ENCODE measurements at places on chromosomes 11 and 22.

GRCh38 chr11:130879836-130880235 lies 36.4 kb downstream of the SNX19 start:
- DNase-seq: no peak

GRCh38 chr11:83019888-83020579 lies 51.7 kb downstream of the RAB30 start:
- DNase-seq: no peak

DNA sequence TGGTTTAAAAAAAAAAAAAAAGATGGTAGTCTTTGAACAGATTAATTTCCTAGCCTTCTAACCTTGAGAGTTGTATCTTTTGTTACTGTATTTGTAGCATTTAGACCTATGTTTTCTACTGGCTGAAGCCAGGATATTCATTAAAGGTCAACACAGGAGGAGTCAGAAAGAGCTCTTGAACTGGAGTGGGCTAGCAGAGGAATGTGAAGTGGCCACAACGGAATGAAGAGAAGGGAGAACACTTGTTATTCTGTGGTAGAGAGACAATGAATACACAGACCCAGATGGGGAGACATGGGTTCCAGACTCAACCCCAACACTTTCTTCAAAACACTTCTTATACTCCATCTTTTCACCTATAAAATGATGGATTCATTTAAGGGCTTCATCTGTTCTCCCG lies 88.1 kb downstream of the RELT start:
- no peak for DNase-seq

DNA sequence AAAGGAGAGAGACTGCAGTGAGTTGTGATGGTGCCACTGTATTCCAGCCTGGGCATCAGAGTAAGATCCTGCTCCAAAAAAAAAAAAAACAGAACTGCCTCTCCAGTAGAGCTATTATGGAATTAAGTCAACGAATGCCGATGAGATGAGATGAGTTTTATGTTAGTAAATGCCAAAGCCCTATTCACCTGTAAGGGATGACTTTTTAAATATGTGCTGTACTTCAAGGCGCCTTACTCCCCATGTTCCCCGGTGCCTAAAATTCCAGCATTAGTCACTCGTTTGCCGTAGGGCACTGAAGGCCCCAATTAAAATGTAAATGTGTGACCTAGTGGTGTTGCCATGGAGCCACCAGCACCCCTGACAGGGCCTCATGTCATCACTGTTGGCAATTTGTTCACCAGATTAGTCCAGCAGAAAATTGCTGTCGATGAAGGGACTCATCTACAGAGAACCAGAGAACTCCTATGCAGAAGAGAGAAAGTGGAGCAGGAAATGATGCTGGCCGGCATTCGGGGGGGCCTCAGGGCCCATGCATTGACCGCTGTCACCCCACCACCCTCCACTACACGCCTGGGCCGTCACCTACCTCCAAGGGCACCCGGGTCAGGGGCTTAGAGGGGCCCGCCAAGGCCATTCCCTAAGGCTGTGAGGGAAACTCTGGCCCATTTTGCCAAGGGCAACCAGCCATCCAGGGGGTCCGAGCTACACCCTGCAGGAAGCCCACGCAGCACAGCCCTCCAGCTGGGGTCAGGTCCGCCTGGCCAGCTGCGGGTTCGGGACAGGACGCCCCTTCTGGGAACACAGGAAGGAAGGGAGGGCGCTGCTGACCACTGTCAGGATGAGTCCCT lies 17.8 kb downstream of the LIF start:
- no peak for DNase-seq

GRCh38 chr11:134944986-134945385 lies 532.9 kb upstream of the B3GAT1 start:
- DNase-seq: no peak

- no peak for DNase-seq
These were observed 706.0 kb downstream of the KCNA4 start for GRCh38 chr11:29310725-29311342.

DNA sequence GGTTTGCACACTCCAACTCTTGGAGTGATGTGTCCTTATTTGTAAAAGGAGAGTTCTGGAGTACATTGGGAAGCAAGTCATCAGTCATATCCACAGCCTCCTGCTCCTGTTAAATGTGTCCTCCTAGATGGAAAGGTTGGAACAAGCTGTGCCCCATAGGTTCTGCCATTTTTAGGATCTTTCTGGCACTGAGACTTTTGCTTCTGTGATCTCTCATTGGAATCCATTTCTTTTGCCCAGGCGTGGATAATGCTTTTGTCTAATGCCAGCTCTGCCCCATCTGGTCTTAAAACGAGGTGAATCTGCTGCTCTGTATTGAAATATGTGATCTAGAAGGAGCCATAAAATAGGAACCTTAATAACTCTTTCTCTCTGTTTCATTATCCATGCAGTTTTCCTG lies 66.4 kb downstream of the ZBTB16 start:
- DNase-seq: no peak

DNA sequence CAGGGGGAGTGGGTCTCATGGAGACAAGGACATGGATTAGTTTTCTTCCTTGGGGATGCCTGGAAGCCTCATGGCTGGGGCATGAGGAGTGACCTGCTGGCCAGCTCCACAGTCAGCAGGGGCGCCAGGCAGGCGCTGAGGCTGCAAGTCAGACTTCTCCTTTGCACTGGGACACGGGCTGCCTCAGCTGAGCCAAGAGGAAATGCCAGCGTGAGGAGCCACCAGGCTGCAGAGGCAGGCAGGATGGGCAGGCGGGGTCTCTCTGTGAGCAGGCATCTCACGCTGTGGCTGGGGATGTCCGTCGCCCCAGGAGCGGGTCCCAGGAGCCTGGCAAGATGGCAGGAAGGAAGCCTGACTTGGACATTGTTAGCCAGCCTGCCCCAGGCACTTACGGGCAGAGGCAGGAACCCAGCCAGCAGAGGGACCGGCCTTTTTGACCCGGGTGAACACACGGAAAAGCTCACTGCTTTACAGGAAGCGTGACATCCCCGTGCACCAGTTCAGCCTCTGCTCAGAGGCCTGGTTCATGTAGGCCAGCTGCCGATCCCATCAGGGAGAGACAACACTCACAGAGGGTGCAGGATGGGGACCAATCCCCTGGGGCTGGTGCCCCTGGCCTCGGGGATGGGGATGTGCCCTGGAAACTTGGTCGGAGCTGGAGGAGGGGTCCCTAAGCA lies 10.2 kb downstream of the GNB1L start:
- DNase-seq: peak; percentile 71

GRCh38 chr11:112400476-112401014 lies 139.9 kb upstream of the PLET1 start:
- DNase-seq: no peak

- DNase-seq: no peak
These were observed 130.4 kb downstream of the ADAMTS15 start for GRCh38 chr11:130578738-130579368.

- no peak for DNase-seq
These were observed 17.7 kb upstream of the PRDM10 start for GRCh38 chr11:130020323-130020722.

DNA sequence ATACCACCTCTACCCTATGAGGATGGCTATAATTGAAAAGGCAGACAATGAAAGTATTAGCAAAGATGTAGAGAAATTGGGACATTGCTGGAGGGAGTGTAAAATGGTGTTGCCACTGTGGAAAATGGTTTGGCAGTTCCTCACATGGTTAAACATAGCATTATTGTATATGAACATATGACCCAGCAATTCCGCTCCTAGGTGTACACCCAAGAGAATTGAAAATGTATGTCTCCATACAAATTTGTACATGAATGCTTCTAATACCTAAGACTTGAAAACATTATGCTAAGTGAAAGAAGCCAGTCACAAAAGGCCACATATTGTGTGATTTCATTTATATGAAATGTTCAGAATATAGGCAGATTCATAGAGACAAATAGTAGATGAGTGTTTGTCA lies 10.0 kb downstream of the SLCO2B1 start:
- DNase-seq: no peak

GRCh38 chr11:120261931-120262330 lies 22.0 kb downstream of the POU2F3 start:
- DNase-seq: no peak
